Glutamatergic neuron (in vitro differentiated cells): ENCODE measurements at places on chromosomes 12 and 14.
A peak's percentile ranks its signal among the peaks of the same experiment; 100 is the strongest.

DNA sequence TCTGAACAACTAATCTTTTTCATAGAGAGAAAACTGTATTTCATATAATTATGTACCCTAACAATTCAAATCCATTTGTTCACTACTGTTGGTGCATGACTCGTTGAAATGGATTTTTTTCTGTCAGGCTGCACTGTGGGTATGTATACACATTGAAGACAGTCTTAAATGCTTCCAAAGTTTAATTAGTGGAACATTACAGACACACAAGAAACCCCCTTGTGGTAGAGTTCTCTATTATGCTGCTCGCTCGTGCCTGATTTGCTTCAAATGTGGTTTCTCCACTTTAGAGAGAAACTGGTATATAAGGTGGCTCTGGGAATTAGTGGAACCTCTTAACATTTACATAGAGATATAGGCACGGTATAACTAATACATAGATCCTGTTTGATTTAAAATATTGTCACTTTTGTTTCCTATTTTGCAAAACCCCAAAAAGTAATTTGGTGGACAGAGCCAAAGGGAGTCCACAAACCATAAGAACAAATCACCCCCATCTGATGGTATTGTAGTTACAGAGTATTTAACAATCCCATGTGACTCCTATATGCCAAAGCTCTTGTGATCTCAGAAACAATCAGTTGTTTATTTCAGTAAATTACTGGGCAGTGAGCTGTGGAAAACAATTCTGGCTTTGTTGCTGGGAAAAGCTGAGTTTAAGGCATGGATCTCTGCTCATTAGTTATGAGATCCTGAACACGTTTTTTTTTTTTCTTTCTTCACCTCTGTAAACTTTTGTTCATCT, 159.5 kb downstream of the BRMS1L start:
- no peak for DNase-seq
- no peak overlapping the region for H3K27ac ChIP-seq
- no peaks in the 10 kb centered on the region for H3K4me1 ChIP-seq
- H3K36me3 ChIP-seq, result peaks cover 1% of the 10 kb centered on the region
- H3K4me3 ChIP-seq, result no peak overlapping the region

DNA sequence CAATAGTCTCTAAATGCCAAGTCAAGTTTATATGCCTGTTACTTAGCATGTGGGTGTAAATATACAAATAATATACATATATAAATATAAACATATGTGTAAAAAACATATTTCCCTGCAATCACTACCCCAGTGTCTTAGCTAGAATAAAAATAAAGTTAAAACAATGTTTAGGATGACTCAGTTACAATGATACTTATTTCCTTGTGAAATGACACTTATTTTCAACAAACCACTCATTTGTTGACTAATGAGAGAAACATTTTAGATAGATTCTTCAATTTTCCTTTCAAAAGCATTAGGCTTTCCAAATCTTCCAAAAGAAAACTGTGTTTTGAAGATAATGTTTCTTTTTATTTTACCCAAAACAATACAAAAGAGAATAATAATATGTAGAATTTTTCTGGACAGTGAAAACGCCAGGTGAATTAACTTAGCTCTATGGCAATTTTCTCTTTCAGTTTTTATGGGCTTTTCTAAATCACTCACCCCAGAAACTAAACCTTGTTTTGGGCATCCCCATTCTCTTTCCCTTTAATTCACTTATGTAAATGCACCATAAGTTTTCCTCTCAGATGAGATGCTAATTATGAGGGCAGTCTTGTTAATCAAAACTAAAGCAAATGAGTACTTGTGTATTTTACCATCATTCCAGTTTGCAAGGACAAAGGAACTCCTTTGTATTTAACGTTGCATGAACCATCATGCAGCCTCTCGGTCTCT, 465.9 kb downstream of the BCAT1 start:
- no peak overlapping the region for H3K4me3 ChIP-seq
- peaks cover 8% of the 10 kb centered on the region for H3K4me1 ChIP-seq
- DNase-seq, result no peak
- H3K27ac ChIP-seq, result no peak overlapping the region
- H3K36me3 ChIP-seq, result no peaks in the 10 kb centered on the region

- no peaks in the 10 kb centered on the region for H3K36me3 ChIP-seq
- DNase-seq, result no peak
- H3K4me1 ChIP-seq, result peaks cover 17% of the 10 kb centered on the region
- H3K4me3 ChIP-seq, result peak overlapping the region; percentile 26
- peaks cover 8% of the 10 kb centered on the region for H3K27me3 ChIP-seq
These were observed 3.5 kb downstream of the LPAR5 start for GRCh38 chr12:6632026-6632983.

DNA sequence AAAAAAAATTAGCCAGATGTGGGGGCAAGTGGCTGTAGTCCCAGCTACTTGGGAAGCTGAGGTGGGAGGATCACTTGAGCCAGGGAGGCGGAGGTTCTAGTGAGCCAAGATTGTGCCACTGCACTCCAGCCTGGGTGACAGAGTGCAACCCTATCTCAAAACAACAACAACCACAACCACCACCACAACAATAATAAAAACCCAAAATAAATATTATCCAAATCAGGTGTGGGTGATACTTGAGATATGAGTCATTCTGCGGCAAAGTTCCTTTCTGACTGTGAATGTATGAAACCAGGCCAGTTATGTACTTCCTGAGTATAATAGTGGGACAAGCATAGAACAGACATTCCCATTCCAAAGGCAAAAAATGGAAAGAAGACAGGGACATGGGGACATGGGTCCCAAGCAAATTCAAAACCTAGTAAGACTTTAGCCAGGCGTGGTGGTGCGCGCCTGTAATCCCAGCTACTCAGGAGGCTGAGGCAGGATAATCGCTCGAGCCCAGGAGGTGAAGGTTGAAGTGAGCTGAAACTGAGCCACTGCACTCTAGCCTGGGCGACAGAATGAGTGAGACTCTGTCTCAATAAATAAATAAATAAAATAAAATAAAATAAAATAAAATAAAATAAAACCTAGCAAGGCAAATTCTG, 9.7 kb upstream of the ERC1 start:
- H3K4me3 ChIP-seq, result no peak overlapping the region
- peaks cover 8% of the 10 kb centered on the region for H3K4me1 ChIP-seq
- no peak for DNase-seq
- H3K27ac ChIP-seq, result no peak overlapping the region
- peaks cover 6% of the 10 kb centered on the region for H3K27me3 ChIP-seq
- no peaks in the 10 kb centered on the region for H3K36me3 ChIP-seq

DNA sequence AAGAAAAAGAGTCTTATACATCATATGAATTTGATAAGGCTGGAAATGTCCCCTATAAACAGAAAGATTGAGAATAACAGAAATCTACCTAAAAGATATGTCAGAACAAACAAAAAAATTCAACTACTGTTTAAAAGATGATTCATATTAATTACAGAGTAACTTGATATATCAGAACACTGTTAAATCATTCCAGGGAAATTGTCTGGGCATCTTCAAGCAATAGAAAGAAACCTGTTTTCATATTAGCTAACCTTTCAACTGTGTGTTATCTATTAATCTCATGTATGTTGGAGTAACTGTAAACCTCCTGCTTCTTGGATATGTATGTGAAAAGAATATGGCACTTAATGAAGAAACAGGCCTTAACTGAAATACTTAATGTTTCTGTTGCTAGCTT, 96.7 kb downstream of the NUBPL start:
- no peaks in the 10 kb centered on the region for H3K27me3 ChIP-seq
- H3K27ac ChIP-seq, result no peak overlapping the region
- no peaks in the 10 kb centered on the region for H3K4me1 ChIP-seq
- no peak overlapping the region for H3K4me3 ChIP-seq

GRCh38 chr12:106128585-106129328, 10.0 kb downstream of the NUAK1 start:
- no peaks in the 10 kb centered on the region for H3K36me3 ChIP-seq
- no peak for DNase-seq
- H3K4me3 ChIP-seq, result no peak overlapping the region
- no peak overlapping the region for H3K27ac ChIP-seq
- peaks cover 42% of the 10 kb centered on the region for H3K4me1 ChIP-seq
